ENCODE measurements at places on chromosomes 13 and 19.

- no peak for DNase-seq
These were observed 3.6 kb downstream of the CEACAM20 start for GRCh38 chr19:44525721-44526430.

GRCh38 chr19:41373993-41374392, 2.3 kb upstream of the TMEM91 start:
- DNase-seq = no peak

GRCh38 chr19:51771376-51772130, 10.6 kb downstream of the FPR2 start:
- no peak for DNase-seq

DNA sequence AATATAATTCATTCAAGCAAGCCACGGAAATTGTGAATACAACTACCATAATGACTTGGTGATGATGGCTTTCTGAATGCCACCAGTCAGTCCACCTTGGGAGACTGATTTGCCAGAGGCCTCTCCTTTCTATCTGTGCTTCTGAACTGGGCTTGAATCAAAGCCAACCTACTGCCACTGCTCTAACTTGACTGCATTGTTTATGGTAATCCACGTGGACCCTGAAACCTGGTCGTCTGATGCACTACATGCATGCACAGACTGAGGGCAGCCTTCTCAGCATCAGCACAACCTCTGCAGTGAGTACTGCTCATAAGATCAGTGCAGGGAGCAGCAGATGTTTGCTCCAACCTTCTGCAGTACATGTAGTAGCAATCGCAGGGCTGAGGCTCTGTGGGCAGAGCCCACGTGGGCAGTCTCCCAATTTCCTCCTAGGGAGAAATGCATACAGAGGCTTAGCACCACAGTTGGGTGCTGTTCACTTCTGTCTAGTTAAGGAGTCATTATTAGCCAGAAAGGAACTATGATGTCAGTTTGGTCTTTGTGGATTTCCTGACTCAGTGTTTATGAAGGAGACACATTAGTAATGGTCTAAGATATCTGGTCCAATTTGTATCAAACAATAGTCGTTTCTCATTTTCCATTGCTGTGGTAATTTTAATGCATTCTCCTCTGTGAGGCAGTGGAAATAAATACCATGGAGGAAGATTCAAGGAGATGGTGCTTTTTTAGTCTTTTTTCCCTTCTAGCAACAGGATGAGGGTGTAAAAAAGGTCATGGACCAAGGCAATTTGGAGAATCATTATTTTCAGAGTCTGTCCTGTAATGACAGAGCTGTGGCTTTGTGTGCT, 82.5 kb downstream of the AKAP11 start:
- no peak for DNase-seq

- no peak for DNase-seq
These were observed 3.2 kb upstream of the ZNF235 start for GRCh38 chr19:44308011-44308410.

DNA sequence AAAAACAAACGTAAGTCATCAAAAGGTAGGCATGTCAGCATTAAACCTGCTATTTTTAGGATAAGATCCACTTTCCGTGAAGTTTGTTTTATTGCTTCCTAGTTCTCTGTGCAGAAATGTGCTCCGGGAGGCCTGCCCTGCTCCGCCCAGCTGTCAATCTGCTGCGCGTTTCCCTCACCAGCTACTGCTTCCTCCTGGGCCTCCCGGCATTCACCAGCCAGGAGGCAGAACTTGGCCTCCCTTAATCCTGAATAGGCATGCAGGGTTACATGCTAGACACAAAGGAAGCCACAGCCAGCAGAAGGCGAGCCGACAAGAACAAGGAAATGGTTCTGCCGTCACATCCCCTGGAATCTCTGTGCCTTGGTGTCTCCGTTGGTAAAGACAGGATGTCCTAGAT, 386.2 kb downstream of the IRS2 start:
- DNase-seq = no peak

DNA sequence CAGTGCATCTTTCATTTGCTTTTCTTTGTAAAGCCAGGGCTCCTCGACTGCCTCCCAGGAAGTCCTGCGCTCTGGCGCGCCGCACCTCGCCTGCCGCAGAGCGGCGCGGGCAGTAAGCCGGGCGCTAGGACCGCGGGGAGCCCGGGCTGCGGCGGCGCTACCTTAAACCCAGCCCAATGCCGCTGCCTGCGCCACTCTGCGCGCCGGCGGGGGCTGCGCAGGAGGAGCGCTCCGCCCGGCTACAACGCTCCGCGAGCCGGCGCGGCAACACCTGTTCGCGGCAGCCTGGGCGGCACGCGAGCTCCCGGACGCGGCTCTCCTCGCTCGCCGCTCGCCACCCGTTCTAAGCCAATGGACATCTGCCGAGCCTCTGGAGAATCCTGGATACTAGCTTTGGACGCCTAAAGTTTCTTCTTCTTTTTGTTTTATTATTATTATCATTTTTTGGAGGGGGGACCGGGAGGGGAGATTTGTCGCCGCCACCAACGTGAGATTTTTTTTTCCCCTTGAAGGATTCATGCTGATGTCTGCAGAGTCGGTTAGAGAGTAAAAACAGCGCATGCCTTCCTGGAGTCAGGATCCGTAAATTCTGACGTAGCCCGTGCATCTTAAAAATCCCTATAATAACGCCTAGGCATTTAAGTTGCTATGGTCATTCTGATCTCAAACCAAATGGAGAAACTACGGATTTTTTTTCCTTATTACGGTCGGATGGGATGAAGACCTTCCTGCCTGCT, at the start of gene FGF9:
TSS of gene FGF9 (plus strand) at position 191 of the 737 bp plus-strand sequence. CDS start 840 bp downstream, outside the sequence.
- DNase-seq = peak; percentile 77
